CD4-positive, alpha-beta memory T cell (primary cell): ENCODE measurements at places on chromosomes 12 and 14. TPM values are rescaled to one million over a fixed set of nuclear protein-coding genes. Genes with fewer than 3 reads are reported as not detected.

TNFAIP2 gene
- 5.8 TPM for total RNA-seq

ALG10 gene
- total RNA-seq: 22.5 TPM

C14orf132 gene
- total RNA-seq: 20.6 TPM

TMEM179 gene
- total RNA-seq: not detected

MOAP1 gene
- 39.0 TPM for total RNA-seq

MBIP gene
- total RNA-seq: 25.6 TPM

DNA sequence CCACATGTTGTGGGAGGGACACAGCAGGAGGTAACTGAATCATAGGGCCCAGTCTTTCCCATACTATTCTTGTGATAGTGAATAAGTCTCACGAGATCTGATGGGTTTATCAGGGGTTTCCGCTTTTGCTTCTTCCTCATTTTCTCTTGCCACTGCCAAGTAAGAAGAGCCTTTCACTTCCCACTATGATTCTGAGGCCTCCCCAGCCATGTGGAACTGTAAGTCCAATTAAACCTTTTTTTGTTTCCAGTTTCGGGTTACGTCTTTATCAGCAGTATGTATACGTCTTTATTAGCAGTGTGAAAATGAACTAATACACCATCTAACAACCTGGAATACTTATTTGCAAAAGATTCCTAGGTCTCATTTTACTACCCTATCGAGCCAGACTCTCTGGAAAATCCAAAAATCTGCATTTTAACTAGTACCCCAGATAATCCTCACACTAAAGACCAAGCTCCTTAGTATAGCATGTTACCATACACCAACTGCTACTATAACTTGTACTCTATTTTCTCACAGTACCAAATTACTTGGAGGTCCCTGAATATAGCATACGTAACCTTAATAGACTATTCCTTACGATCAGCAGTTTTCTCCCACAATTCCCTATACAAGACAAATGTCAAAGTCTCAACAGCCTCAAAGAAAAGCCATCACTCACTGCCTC lies 11.5 kb downstream of the GTF2A1 start:
- DNase-seq: no peak

- no peak for DNase-seq
These were observed 369.0 kb downstream of the DIO2 start for GRCh38 chr14:79842270-79842669.

GRCh38 chr12:124142395-124143035 lies 152.4 kb upstream of the RFLNA start:
- no peak for DNase-seq

DNA sequence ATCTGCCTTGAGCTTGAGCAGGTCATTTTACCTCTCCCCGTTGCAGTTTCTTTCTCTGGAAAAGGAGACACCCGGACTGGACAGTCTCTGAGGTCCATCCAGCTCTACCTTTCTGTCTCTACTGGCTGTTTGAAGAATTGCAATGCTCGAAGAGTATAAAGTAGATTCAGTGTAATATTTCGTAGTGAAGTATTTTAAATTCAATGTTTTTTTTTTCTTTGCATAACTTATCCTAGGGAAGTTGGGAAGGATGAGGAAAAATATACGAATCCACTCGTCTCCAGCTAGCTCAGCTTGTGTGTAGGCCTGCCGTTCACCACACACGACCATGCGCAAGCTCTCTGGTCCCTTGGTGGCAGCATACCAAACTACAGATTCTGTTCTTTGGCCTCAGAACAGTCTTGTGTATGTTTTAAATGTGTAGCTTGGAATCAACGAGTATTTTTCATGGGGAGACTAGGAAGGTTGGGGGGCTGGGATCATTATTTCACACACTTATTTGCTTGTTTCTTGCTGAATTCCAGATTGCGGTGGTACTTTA lies 307.9 kb downstream of the CACNA1C start:
- DNase-seq: no peak

DNA sequence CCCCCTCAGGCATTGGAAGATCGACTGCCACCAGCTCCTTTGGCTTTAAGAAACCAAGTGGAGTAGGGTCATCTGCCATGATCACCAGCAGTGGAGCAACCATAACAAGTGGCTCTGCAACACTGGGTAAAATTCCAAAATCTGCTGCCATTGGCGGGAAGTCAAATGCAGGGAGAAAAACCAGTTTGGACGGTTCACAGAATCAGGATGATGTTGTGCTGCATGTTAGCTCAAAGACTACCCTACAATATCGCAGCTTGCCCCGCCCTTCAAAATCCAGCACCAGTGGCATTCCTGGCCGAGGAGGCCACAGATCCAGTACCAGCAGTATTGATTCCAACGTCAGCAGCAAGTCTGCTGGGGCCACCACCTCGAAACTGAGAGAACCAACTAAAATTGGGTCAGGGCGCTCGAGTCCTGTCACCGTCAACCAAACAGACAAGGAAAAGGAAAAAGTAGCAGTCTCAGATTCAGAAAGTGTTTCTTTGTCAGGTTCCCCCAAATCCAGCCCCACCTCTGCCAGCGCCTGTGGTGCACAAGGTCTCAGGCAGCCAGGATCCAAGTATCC lies 288.7 kb downstream of the NAV3 start:
- no peak for DNase-seq

- DNase-seq: no peak
These were observed 232.1 kb upstream of the TBX3 start for GRCh38 chr12:114916124-114916523.

DNA sequence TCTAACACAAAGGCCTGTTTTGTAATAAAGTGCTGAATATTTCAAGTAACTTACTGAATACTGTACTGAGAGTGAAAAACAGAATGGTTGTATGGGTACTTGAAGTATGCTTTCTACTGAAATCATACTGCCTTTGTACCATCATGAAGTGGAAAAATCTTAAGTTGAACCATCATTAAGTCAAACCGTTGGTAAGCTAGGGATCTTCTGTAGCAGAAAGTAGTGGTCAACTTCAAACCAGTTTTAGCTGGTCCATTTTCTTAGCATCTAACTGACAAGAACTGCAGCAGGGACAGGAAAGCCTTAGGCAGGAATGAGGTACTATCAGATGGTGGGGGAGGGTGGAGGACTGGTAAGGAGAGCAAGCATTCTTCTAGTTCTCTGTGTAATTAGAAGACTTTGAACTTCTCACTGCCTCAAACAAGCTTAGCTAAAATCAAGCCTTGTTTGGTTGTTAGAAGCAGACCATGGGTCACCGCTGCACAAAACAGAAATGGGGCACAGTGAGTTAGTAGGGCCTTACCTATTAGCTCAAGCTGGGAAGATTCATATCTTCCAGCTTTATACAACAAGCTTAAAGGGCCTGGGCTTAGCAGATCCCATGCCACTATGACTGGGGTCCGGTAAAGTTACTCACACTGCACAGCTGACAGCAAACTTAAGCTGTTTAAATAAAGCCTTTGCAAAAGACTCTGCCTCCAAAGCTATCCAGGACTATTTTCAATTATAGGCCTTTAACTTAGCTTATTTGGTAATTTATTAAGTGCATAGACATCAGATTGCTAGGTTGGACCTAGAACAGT lies 73.8 kb downstream of the ACADS start:
- no peak for DNase-seq

DNA sequence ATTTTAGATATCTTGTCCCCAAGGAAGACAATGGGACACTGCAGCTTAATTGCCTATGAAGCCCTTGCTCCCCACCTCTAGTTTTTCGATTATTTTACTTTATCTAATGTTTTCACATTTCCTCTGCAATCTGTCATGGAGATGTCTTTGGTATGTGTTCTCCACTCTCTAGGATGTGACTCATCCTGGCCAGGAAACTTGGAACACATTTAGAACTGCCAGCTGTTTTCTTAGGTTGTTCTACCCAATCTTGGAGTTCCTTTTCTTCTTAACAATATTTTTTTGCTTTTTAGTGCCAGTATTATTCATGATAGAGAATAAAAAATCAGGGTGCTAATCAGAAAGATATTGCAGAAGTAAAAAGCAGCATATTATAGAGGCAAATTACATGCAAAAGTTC lies 101.7 kb upstream of the CLEC14A start:
- DNase-seq: no peak

- DNase-seq: no peak
These were observed 77.5 kb downstream of the PELI2 start for GRCh38 chr14:56195704-56196103.

DNA sequence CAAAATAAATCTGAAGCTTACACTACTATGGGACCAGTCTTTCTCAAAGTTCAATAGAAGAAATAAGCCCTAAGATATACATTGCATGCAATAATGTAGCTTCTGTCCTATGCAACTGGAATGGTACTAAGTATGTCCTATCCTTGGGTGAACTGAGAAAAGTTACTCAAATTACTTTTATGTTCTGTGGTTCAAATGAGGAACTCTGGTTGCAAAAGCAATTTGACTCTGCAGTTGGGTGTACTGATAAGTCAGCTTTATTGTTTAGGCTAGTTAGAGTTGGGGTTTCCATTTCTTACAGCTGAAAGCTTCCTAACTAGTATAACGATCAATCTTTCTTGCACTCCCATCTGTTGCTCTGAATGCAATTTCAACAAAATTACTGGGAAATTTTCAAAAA lies 29.2 kb downstream of the GPR135 start:
- no peak for DNase-seq

- no peak for DNase-seq
These were observed 81.9 kb upstream of the GTF2A1 start for GRCh38 chr14:81302638-81303037.
